Inflammatory macrophage treated with lipopolysaccharide for 4 hours (primary cell): ENCODE measurements at places on chromosomes 13 and 19.

GRCh38 chr19:1935484-1936208 lies 5.3 kb upstream of the CSNK1G2 start:
- DNase-seq, result peak; percentile 63

- DNase-seq, result no peak
Measured at GRCh38 chr13:92444244-92444643, 782.4 kb upstream of the GPC6 start.

GRCh38 chr19:5287066-5287465 lies 53.5 kb downstream of the PTPRS start:
- no peak for DNase-seq

DNA sequence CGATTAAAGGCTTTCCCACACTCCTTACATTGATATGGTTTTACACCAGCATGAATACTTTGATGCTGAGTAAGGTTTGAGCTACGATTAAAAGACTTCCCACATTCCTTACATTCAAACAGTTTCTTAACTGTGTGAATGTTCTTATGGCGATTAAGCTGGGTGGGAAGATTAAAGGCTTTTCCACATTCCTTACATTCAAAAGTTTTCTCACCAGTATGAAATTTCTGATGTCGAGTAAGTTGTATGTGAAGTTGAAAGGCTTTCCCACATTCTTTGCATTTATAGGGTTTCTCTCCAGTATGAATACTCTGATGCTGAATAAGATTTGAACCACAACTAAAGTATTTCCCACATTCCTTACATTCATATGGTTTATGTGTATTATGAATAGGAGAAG lies 20.0 kb downstream of the ZNF780B start:
- no peak for DNase-seq

- no peak for DNase-seq
Measured at GRCh38 chr13:84121456-84121855, 239.2 kb upstream of the SLITRK1 start.

DNA sequence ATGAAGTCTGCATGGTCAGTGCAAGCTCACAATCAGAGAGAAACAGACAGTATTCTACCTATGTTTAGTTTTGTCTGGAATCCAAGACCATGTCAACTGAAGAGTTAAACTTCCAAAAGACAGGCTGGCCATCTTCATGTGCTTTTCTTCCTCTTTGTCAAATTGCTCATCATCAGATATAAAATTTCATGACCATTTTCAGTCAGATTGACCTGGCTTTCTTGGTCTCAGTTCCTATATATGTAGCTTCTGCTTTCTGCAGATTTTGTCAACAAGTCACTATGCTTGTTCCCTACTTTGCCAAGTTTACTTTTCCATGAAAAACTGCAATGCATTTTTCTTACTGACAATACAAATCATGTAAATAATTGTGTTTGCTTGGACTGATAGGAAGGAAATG lies 13.9 kb downstream of the SLC46A3 start:
- DNase-seq, result peak; percentile 72

GRCh38 chr13:100269837-100270236 lies 180.9 kb downstream of the PCCA start:
- DNase-seq, result peak; percentile 42

- peak; percentile 0 for DNase-seq
Measured at GRCh38 chr13:37701972-37702371, 103.4 kb upstream of the POSTN start.

DNA sequence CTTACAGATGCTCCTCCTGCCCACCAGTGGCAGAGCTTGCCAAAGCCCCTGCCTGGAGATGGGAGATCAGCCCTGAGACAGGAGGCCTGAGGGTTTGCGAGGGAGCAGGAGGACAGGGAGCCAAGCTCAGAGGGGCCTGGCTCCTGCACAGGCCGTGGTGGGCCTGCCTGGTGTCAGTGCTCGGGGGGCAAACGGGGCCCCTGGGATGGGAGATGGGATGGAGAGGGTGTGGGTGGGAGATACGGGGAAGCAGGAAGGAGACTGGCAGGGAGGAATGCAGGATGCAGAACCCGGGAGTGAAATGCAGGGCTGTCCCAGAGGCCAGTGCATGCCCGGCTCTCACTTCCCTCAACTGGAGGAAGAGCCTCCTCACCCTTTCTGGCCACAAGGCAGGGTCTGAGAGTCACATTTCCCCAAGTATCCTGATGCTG lies 19.9 kb downstream of the ELAVL1 start:
- no peak for DNase-seq

DNA sequence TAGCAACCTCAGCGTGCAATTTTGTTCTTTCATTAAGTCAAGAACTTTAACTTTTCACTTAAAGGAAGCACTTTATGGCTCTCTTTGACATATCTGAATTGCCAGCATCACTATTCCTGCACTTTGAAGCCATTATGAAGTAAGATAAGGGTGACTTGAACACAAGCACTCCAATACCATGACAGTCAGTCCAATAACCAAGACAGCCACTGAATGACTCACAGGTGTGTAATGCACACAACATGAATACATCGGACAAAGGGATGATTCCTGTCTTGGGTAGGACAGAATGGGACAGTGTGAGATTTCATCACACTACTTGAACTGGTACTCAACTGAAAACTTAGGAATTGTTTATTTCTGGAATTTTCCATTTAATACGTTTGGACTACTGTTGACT lies 233.7 kb upstream of the IPO5 start:
- no peak for DNase-seq

DNA sequence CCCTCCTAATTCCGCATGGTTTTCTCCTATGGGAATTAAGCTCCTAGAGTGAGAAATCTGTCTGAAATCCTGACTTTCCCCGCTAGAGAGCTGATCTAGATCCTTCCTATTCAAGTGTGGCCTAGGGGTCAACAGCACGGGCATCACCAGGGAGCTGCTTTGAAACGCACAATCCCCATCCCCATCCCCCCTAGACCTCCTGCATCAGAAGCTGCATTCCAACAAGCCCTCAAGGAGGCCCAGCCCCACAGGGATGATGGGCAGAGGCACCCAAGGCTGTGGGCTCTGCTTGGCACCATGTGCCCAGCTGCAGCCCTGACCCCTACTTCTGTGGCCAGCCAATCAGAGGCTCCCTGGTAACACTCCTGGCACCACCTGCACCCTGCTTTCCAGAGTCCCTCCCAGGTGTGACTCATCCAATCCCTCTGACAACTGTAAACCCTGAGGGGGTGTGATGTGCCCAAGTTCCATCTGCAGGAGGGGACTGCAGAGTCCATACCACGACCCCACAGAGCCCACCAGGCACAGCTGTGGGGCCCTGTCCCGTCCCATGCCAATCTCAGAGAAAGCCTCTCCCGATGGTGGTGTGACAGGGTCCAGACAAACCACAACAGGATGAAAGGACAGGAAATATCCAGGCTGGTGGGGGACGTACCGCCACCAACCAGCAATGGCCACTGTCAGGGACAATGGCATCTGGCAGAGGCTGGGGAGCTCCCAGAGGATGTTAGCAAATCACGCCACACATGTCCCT lies 19.8 kb upstream of the SLC35E1 start:
- DNase-seq, result no peak

- no peak for DNase-seq
Measured at GRCh38 chr13:94123557-94123956, 355.9 kb downstream of the DCT start.

GRCh38 chr19:46759206-46759605 lies 13.0 kb upstream of the STRN4 start:
- DNase-seq, result peak; percentile 56

DNA sequence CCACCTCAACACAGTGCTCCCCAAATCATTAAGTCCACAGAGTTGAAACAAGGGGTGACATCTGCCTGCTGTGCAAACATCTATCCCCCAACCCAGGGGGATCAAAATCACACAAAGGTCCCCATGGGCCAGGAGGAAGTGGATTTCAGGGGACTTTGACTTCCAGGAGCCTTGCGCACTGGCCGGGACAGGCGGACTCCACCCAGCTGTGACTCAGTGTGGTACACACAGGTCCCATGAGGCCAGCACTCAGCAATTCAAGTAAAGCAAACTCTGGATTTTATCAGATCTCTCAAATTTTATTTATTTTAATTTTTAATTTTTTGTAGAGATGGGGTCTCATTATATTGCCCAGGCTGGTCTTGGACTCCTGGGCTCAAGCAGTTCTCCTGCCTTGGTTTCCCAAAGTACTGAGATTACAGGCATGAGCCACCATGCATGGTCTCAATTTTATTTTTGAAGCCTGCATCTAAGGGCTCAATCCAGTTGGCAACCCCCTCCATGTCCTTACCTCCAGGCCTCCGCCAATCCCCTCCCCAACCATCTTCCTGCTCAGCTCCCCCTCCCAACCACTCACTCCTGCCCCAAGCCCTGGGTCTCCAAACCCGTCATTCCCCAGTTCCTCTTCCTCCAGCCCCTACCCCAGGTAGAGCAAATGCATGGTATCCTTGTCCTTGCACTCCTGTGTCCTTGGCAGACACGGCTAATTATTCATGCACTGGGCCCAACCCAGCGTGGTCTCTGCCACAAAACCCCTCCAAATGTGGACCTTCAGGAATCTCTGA lies 18.2 kb downstream of the ARHGAP33 start:
- DNase-seq, result no peak

DNA sequence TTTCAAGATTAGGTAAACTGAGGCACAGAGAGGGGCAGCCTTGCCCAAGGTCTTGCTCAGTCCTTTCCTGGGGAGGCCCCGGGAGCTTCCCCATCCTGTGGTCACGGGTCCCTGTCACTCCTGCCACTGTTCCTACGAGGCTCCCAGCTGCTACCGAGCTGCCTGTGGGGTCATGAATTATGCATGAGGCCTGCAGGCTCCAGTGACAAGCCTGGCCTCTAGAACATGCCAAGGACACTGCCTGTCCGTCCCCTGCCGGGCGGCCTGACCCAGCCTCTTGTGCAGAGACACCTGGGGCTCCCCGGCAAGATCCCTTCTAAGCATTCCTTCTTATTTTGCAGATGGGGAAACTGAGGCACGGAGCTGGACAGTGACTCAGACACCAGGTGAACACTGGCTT lies 2.7 kb downstream of the FCHO1 start:
- DNase-seq, result no peak

- DNase-seq, result no peak
Measured at GRCh38 chr13:40060296-40061007, 405.0 kb downstream of the COG6 start.

- DNase-seq, result peak; percentile 6
Measured at GRCh38 chr13:91247768-91248167, 99.7 kb upstream of the MIR17HG start.

- DNase-seq, result no peak
Measured at GRCh38 chr13:20940083-20940482, 37.5 kb upstream of the XPO4 start.

DNA sequence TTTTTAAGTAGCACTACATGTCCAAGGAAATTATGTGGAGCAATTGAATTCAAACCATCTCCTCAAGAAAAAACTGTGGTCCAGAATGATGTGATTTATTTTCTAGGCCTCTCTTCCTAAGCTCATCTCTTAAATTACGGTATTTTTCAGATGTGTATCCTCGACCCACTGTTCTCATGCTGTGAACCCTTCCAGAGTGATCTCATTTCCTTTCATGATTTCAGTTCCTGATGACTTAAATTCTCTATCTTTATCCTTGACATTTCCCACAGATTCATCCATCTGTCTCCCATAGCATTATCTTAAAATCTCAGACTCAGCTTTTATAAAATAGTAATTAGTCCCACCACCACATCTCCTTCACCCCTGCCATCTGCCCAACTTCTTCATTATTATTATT lies 117.6 kb upstream of the SPRY2 start:
- DNase-seq, result peak; percentile 61

DNA sequence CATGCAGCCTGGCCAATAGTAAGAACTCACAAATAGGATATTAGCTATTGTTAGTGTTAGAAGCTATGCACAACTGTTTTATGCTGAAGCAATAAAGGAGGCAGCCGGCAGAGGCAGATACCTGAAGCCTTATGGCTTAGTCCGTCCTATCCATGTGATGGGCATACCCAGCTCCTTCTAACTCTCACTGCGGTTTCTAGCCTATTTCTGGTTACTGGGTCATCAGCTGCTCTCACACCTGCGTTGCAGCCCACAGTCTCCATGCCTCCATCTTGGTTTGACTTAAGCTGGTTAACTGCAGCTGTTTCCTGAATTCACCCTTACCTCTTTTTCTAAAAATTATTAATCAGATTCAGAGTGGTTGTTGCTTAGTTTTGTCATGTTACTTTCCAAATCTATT lies 40.5 kb upstream of the CNMD start:
- DNase-seq, result no peak

GRCh38 chr19:35442091-35442490 lies 6.0 kb upstream of the FFAR2 start:
- DNase-seq, result peak; percentile 94
